ENCODE measurements at places on chromosomes 12 and 14.

GRCh38 chr12:69476276-69477017 is 6.3 kb downstream of the FRS2 start:
- no peak for DNase-seq

- DNase-seq, result no peak
These were observed 556 bp downstream of the TROAP start for GRCh38 chr12:49323524-49324097.

DNA sequence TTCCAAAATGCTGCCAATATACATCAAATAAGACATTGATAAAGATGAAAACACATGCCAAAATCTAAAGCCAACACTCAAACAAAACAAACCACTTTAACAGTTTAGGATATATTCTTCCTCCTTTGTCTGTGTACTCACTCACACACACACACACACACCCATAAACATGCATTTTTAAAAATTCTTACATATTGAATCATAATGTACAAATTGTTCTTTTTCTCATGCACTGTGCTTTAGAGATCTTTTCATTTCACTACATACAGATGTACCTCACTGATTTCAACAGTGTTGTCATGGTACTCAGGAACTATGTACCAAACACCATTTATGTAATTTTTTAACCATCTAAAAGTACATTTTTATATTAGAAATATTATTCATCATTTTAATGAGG is 9.5 kb upstream of the RERG start:
- no peak for DNase-seq

- DNase-seq, result no peak
These were observed 1.0 kb downstream of the ATXN7L3B start for GRCh38 chr12:74538491-74539258.

DNA sequence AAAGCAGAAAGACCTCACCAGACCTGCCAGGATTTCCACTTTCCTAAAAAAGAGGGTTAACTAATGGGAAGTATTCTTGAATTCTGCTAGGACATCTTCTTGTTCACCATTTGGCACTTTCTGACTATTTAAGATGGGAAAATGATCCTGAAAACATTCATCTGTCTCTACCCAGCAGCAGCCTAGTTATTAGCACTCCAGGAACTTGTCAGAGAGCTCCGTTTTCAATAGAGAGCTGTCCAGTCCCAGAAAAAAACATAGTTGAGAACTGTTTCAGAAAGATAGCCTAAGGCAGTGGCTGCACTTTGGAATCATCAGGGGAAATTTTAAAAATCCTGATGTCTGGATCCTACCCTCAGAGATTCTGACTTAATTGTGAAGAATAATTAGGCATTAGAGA is 22.1 kb upstream of the CEP83 start:
- no peak for DNase-seq

Data from fibroblast of skin of abdomen (primary cell).